ENCODE measurements at places on chromosomes 1 and 21.

GRCh38 chr1:17874710-17875109, 119.6 kb downstream of the ACTL8 start:
- no peak for DNase-seq

DNA sequence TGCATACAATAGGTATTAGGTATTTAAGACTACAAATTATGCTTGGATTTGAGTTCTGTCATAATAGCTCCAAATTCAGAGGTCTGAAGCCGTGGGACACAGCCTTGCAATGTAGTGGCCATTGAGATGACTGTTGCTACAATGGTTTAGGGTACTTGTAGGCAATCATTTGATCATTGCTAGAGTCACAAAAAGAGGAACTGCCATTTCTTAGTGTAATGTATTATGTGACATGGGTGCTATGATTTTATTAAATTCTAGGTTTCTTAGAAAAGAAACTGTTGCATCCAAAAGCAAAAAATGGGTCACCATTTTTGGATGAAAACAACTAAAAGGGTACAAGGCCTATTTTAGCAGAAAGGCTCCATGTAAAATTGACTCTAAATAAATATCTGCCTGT, 129.9 kb upstream of the ZNF644 start:
- DNase-seq, result no peak

- no peak for DNase-seq
Measured at GRCh38 chr1:7331926-7332535, 439.1 kb upstream of the VAMP3 start.

DNA sequence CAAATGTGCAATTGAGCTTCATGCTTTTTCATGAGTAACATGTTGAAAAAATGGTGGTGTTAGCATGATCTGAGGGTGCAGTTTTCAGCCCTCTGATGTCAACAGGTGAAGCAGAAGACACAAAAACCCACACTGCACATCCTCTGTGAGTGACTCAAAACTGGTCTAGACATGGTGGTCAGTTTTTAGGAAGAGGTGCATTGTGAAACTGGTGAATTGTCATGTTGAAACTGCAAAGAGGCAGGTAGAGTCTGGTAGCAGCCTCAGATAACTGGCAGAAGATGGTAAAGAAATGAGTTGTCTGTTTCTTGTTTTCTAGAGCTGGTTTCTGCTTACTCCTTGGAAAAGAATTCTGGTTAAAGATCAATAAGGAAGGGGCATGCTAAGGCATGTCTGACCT, 97.3 kb upstream of the HMCN1 start:
- DNase-seq, result no peak

- DNase-seq, result no peak
Measured at GRCh38 chr1:179310291-179310690, 16.7 kb downstream of the SOAT1 start.

DNA sequence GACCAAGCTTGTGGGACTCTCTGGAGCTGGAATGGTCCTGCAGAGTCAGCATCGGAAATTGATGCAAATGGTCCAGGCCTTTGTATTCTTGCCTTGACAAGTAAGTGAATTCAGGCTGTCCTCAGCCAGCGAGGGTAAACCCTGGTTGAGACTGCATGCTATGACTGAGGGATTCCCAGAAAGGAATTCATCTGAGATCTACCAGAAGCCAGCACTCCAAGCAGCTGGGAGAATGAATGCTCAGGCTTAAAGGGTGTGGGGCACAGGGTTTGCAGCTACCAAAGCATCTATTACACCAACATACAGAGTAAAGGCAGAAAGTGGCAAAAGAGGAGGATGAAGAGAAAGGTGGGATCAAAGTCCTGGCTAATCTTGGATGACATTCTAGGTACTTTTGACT, 257.0 kb upstream of the LYPLAL1 start:
- no peak for DNase-seq

DNA sequence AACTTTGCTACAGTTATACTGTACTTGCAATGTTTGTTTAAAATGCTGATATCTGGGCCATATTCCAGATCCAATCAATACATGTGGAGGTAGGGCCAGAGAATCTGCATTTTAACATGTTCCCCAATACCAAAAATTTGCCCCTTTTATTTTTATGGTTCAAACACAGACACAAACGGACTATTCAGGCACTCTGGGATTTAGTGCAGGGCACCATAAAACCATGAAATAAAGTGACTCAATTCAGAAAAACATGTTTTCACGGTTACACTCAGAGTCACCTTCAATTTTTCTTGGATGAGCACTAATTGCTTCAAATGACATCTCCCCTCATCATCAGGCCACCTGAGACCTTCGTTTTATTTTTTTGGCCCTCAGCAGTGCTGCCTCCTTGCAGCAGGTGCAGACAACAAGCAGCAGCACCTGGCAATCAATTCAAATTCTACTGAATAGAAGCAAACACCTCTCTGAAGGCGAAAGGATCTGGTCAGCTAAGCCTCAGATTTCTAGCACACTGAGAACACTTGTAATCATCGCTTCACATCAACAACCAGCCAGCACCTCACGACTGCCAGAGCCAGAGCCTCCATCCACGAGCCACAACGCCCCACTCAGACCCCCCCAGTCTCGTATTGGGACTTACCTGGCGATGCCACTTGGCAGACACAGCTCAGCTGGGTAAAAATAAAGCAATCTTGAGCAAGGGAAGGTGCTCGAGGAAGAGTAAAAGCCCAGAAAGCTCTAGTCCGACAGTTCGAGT, 1.1 kb downstream of the ERO1B start:
- peak; percentile 5 for DNase-seq

DNA sequence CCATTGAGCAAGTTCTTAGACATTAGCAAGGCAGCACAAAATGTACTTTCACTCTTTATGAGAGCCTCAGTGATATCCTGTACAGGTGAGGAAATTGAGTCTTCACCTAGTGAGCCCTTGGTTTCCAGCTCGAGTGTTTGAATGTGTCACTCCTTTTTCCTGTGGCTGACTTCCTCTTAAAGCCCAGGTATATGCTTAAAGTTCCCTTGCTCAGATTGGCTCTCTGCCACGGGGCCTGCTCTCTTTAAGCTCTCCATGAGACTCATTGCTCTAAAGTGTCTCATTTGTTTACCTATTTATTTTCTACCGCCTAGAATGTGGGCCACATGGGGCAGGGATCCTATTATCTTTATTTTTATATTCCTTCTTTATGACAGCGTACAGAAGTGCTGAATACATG, 324.9 kb downstream of the SIPA1L2 start:
- DNase-seq, result no peak

DNA sequence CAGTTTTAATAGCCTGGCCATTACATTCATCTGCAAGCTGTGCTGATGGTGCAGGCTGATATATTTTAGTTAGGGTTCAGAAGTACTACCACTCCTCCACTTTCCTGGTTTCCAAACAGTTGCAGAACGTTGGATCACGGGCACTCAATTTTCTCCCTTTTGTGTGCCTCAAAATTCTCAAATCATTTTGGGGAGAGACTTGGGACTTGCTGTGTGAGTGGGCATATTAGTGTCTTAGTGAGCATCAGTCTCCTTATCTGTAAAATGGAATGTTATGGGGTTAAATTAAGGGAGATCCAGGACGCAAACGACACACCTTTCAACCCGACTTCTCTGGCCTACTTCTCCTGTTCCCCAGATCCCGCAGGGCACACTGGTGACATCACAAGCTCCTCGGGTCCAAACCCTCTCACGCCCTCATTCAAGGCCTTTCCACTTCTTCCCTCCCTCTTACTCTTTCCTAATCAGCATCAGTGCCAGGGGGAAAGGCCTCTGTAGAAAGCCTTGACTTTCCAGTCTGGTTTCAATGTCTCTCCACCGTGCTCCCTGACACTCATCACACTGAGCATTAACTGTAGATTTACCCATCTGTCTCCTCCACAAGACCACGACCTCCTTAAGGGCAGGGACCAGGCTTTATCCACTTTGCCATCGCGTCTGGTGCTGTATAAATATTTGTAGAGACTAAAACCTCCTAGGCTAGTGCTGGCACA, 1.2 kb downstream of the PIGP start:
- no peak for DNase-seq

- DNase-seq, result no peak
Measured at GRCh38 chr1:212853658-212854057, 4.4 kb upstream of the FLVCR1 start.

DNA sequence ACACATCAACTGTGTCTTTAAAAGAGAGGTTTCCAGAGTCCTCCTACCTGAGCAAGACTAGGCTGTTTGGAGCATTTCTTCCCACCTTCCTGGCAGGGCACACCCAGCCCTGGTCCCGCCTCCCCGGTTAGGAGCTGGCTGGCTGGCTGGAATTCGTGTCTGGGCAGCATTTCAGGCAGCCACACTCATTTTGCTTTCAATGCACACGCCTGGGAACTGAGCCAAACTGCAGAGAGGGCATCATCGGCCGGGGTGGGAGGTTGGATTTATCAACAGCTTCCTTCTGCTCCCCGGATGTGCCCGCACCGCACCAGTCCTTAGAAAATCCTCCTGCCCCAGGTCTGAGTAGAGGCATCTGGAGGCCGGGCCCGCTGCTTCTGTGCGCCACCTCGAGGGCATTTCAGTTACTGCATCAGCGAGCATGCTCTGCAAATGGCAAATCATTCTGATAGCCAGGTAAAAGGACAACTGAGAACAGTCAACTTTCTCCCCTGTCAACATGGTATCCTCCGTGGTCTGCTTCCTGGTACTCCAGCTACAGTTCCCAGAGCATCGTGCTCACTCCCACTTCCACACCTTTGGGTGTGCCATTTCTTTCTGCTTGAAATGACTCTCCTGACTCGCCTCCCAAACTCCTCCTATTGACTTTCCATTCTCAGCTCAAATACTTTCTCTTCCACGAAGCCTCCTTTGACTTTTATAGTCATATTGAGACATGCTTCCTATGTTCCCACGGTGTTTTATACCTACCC, 20.6 kb downstream of the TCEA3 start:
- peak; percentile 63 for DNase-seq

- no peak for DNase-seq
Measured at GRCh38 chr21:27505516-27505915, 538.6 kb upstream of the ADAMTS5 start.

DNA sequence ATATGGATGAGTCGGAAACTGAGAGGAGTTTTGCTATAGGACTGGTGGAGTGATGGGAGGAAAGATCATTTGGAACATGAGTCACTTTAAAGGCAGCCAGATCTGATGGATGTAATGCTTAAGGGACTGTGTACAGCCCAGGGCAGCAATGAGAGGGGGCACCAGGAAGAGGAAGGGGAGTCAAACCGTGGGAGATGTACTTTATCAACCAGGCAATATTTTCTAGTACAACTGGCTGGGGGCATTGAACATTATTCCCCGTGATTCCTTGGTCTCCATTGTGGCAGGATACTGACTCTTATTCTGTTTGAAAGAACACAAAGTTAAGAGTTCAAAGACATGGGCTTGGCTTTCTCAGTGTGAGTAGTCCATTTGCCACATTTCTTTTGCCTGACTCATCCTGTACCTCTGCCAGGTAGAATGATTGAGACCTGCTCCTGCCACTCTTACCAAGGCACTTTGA, 268.2 kb upstream of the NR5A2 start:
- no peak for DNase-seq

DNA sequence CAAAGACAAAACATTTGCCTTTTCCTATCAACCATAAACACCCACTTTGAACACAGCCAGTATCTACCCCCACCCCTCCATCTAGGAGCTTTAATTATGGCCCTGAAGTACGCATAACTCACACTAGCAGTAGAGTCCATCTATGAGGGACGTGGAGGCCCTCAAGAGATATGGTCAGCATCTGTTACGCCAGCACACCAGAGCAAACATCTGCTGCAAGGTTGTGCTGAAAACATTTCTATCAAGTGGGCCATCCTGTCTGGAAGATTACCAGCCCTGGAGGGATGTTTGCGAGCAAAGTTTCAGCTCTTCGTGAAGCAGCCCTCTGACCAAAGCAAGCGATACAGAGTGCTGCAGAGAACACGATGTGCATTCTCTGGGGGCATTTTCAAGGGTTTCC, 74.6 kb downstream of the SLC45A1 start:
- DNase-seq, result no peak

- DNase-seq, result peak; percentile 25
Measured at GRCh38 chr21:42818328-42818749, 61.0 kb downstream of the WDR4 start.

DNA sequence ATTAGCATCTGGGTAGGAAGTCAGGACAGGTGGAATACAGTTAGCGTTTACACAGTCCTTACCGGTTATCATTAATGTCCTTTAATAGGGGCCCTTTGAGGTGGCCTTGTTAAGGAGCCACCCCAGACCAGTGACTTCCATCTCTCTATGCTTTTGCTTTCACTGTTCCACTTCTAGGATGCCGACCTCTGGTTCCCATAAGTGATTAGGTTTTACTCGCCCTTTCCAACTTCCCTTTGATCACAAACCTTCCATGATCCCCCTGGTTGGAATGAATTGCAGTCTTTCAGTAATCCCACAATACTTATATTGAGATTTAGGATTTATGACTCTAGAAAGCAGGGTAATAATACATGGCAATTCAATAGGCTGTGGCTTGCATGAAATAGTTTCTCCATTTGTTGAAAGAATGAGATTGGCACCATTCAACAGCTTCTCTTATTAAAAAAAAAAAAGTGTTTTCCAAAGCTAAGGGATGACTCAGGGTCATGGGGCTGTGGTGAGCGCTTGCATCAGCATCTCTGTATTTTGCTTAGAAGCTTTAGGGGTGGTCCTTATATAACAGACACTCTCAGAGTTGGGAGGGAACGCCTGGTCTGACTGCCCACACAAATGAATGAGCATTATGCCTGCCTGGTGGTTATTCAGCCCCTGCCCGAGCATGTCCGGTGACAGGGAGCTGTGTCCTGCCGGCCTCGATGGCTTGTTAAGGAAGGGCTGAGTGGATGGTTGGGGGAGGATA, 110.5 kb downstream of the CNIH3 start:
- no peak for DNase-seq

DNA sequence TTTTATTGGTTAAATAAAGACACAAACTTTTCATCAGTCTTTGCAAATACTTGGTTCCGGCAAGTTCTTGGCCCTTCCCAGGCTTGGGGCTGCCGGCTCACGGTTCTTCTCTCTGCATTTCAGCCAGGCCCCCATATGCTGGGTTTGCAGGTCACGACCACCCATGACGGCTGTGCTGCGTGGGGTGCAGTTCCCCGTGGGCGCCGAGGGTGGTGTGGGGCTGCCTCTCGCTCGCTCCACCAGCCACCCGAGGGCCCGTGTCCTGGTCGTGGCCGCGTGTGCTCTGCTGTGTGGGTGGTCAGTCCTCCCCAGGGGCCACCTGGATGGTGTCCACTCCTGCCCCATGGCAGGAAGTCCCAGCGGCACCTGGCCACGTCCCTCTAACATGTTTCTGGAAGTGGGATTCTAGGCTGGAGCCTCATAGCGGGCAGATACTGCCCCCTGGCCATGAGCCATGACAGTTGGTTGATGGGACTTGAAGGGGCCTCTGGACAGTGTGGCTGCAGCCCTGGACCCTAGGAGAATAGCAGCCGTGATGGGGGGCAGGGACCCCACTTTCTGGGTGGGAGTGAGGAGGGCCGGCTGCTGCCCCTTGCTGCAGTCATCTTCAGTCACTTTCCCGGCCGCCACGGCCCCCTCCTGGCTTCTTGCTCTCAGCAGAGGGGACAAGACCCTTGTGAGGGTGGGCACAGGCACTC, 46.3 kb downstream of the SKI start:
- no peak for DNase-seq

All from effector memory CD4-positive, alpha-beta T cell (primary cell).